NCI-H1417 treated with DMSO at 0.1 percent for 48 hours (cell line): ENCODE measurements at places on chromosomes 12 and 14.
A peak's percentile ranks its signal among the peaks of the same experiment; 100 is the strongest.

- no peak for DNase-seq
These were observed 734 bp downstream of the FIGNL2 start for GRCh38 chr12:51847643-51848325.

DNA sequence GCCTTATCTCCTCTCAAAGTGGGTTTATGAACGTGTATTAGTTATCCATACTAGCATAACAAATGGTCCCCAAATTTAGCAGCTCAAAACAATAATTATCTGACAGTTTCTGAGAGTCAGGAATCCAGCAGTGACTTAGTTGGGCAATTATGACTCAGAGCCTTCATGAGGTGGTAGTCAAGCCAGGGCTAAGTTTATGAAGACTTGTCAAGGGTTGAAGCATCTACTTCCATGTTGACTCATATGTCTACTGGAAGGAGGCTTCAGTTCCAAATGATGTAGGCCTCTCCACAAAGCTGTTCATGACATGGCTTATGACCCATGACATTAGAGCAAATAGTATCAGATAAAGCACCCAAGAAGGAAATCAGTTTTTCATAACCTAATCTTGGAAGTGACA is 73.2 kb downstream of the IPO8 start:
- DNase-seq, result no peak

GRCh38 chr12:96185914-96186313 is 8.3 kb upstream of the ELK3 start:
- DNase-seq, result no peak

DNA sequence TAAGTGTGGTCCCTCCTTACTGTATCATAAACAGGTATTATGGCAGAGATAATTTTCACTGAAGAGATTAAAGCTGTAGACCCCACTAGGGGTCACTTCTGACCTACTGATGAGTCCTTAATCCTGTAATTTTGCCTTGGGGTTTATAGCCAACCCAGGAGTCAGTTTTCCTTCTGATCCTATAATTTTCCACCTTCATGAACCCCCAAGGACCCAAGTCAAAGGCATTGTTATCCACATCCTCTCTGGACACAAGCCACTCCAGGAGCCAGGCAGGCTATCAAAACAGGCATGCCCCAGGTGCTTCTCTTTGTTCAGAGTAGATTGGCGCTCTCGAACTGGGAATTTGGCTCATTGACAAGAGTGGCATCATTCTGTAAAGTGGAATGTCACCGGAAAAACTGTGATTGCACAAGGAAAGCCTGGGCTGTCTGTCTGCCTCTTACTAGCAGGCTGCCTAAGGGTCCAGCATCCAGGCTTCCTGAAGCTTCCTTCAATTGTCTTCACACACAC is 1523.2 kb upstream of the FLRT2 start:
- DNase-seq, result peak; percentile 37

DNA sequence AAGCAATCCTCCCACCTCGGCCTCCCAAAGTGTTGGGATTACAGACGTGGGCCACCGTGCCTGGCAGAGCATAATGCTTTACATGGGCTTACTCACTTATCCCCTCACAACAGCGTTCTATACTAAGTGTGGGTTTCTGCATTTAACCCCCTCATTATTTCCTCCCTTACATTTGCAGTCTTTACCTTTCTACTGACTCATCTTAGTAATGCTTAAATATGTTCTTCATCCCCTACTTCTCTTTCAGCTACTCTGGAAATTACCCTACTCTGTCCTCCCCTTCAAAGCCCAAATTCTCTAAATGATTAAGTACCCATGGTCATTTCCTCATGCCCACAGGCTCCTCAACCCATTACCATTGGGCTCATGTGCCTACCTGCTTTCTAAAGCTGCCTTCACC is 40.7 kb downstream of the NKX2-1 start:
- DNase-seq, result no peak

GRCh38 chr14:67420102-67420739 is 8.3 kb upstream of the PLEK2 start:
- no peak for DNase-seq

DNA sequence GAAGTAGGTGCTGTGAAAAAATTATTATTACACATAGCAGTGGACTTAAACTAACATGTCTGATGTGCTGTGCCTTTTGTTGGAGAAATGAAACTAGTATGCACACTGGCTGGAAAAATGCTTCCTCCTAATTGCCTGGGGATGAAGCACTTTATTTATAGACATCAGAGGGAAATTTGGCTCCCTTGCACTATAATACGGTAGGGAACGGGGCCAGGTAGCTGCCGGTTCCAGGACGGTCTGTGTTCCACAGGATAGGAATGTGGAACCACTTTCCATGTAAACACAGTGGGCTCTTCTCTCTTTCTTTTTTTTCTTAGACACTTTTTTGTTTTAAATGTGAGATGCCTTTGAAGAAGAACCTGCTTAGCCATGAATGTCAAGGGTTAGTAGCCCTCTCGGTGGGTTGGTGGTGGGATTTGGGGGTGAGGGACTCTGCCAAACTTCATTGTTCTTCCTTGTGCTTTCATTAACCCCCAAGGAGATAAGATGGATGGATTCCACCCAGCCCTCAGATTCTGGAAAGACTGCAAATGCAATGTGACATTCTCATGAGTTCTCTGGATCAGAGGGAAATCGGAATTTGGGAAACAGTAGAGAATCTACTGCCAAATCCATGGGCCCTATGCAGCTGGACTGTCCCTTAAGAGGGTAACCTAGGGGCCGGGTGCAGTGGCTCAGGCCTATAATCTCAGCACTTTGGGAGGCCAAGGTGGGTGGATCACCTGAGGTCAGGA is 58.0 kb upstream of the GSC start:
- DNase-seq, result no peak

GRCh38 chr14:99320621-99321235 is 48.7 kb upstream of the BCL11B start:
- DNase-seq, result no peak

GRCh38 chr12:10358131-10358530 is 31.7 kb downstream of the KLRK1 start:
- DNase-seq, result no peak

- DNase-seq, result no peak
These were observed 30.4 kb upstream of the CACNA2D4 start for GRCh38 chr12:1948883-1949282.

- DNase-seq, result no peak
These were observed at the start of gene RHOF for GRCh38 chr12:121793440-121793837. RHOF (minus strand) TSS chr12:121793688; CDS start chr12:121793633, 55 bp downstream.

DNA sequence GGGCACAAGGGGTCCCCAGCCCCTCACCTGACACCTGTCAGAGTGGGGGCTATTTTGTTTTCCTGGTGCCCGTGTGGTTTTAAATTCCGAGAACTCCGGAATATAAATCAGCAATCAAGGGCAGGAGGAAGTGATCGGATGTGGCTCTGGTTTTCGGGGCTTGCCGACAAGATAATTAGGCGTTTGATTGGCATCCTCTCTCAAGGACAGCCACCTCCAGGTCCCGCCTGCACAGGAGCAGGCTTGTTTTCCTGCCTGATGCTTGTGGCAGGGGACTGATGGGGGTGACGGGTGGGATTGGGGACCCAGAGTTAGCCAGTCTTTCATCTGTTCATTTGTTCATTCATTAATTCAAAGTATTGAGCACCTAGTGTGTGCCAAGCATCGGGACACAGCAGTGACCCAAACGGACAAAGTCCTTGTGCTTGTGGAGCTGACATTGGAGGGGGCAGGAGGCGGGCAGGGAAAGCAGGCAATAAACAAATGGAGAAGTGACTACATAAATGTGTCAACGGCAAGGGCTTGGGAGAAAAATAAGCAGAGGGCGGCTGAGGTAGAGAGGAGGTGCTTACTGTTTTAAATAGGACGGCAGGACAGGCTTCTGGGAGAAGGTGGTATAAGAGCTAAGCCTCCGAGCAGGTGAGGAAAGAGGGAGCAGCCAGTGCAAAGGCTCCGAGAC is 166.5 kb downstream of the PHETA1 start:
- no peak for DNase-seq

DNA sequence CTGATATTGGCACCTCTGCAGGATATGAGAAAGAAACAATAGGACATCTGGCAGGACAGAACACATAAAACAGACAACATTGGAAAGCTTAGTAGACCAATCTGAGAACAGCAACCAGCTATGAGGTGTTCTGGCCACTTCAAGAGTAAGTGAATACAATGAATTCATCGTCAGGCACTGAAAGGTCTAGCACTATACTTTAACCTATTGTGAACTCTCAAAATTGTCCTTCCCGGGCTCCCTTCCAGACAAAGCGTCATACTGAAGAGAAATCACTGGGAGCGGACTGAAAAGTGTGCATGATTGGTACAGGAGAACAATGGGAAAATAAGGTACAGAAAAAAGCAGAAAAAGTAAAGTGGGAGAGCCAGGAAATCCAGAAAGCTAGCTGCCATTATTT is 75.8 kb downstream of the LRP6 start:
- DNase-seq, result no peak

DNA sequence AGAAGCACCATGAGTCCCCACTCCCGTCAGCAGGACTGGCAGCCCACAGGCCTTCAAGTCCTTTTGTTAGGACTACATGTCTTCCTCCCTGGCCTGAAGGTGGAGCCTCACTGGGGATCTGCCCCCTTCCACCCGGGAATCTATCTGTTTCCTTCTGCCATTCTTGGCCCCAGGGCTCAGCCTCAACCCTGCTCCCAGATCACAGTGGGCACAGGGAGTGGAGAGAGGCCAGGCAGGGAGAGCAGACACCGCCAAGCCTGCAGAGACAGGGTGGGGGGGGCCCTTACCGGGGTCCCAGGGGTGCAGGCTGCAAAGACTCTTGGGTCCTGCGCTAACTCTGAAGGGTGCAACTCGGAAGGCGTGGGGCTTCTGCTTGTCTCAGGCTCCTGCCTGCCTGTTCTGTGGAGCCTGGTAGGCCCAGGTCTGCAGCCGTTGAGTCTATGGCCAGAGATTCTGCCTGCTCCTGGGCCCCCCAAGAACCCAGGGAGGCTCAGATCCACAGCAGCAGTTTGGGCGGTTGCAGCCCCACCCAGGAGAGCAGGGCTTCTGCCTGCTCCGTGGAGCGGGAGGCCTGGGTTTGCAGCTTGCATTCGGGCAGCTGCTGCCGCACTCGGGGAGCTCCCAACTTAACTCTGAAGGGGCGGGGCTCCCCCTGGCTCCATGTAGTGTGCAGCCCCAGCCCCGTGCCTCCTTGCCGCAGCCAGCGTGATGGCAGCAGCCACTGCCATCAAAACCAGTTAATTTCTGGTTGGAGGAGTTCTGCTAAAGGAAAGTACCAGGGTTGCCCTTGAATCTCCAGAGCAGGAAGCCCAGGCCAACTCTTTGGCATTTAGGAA is 21.7 kb upstream of the PLBD1 start:
- no peak for DNase-seq

DNA sequence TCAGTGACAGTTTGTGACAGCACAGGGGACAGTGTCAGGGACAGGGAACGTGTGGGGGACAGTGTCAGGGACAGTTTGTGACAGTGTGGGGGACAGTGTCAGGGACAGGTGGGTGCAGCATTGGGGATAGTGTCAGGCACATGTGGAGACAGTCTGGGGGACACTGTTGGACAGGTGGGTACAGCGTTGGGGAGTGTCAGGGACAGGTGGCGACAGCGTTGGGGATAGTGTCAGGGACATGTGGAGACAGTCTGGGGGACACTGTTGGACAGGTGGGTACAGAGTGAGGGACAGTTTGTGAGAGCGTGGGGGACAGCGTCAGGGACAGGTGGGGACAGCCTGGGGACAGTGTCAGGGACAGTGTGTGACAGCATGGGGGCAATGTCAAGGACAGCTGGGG is 140.0 kb downstream of the TMEM121 start:
- DNase-seq, result no peak

GRCh38 chr12:15712823-15713660 is 76.1 kb downstream of the EPS8 start:
- DNase-seq, result no peak

GRCh38 chr12:70359458-70360197 is 6.5 kb upstream of the KCNMB4 start:
- DNase-seq, result no peak

GRCh38 chr12:42143452-42144157 is 1.1 kb downstream of the GXYLT1 start:
- DNase-seq, result no peak

- no peak for DNase-seq
These were observed 31.1 kb downstream of the ZFYVE21 start for GRCh38 chr14:103746701-103747100.

DNA sequence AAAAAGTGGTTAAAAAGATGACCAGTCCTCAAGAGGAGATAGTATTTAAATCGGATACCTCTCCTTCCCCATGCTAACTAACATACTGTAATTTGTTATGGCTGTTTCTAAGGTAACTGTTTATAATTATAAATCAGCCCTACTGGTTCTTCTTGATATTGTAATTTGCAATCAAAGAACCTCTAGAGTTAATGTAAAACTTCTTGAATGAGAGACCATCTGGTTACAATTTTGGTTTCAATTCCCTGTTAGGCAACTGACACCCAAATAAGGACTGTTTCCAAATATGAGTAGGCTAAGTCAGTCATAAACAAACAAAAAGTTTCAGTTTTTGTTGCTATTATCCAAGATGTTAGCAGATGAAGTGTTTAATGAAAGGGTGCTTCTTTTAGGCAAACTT is 120.2 kb upstream of the DNM1L start:
- DNase-seq, result no peak

DNA sequence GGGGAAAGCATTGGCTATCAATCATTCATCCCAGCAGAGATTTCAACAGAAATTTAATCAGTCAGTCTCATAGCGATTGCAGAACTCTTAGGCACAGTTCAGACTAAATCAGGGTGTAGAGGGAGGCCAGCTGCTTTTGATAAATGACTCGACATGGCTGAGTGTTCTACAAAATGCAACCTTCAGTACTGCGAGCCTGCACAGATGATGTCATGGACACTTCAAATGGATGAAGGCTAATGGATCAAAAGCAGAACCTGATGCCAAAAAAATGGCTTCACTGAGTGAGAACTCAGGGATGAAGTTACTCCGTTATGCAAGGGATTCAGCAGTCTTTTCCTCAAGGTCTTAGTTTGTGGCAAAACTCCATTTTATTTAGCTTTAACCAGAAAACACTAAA is 167.3 kb downstream of the DACT1 start:
- no peak for DNase-seq

GRCh38 chr14:102927878-102928411 is 5.5 kb downstream of the AMN start:
- no peak for DNase-seq

GRCh38 chr12:93722835-93723567 is 45.8 kb downstream of the CRADD start:
- DNase-seq, result no peak

GRCh38 chr14:51610771-51611170 is 40.9 kb upstream of the FRMD6 start:
- no peak for DNase-seq

DNA sequence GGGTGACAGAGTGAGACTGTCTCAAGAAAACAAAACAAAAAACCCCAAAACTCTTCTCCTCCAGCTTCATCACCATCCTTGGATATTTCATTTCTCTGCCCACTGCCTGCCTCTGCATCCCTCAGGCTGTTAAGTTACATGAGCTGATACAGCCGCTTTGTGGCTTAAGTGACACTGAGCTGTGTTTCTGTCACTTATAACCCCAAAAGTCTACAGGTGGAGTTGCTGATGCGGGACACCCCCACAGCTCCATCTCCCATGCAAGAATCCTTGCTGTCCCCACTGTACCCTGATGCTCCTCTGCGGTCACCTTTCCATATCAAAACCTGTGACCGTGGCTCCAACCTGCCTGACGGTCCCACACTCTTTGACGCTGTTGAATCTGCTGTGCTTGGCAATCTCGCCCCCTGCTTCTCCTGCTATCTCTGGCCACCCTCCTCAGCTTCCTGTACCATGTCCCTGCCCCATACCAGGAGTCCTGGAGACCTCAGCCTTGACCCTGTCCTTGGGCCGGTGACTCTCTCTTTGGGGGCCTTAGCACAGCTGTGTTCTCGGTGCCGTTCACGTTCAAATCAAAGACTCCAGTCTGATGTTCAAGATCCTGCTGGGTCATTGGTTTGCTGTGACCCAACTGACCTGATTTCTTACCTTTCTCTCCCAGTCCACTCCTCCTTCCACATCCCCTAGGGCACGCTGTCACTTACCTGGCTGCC is 20.3 kb downstream of the HVCN1 start:
- no peak for DNase-seq
